ENCODE measurements at places on chromosomes 3 and 15.
A peak's percentile ranks its signal among the peaks of the same experiment; 100 is the strongest.

DNA sequence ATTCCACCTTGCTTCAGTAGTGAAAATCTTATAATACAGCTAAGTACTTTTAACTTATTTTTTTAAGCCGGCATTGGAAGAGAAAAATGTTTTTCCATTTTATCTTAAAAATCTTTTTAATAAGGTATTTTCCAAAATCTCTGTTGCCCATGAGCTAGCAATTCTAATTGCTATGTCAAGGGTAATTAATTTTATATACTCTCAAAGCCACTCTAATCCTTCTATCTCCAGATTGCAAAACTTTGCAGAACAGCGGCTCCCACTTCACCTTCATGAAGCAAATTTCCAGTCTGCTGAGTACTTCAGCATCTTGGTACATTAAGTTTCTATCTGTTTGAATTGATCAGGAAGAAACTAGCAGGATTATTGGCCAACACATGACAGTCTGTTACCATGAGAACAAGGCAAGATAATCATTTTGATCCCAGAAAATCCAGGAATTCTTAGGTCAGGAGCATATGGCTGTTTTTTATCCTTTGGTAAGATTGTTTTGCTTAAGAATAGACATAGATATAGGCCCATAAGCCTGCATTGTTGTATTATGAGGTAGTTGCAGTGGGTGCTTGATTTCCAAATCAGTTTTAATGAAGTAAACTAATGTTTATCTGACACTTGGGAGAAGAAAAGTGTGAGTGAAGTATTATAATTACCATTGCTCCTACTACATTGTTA, 6.0 kb downstream of the TIPARP start:
- no peak for DNase-seq

GRCh38 chr15:70351941-70352774, 254.4 kb upstream of the TLE3 start:
- no peak for DNase-seq

GRCh38 chr3:169278092-169278491, 385.4 kb downstream of the MECOM start:
- no peak for DNase-seq

GRCh38 chr3:62238431-62238830, 134.9 kb downstream of the FEZF2 start:
- DNase-seq: no peak

DNA sequence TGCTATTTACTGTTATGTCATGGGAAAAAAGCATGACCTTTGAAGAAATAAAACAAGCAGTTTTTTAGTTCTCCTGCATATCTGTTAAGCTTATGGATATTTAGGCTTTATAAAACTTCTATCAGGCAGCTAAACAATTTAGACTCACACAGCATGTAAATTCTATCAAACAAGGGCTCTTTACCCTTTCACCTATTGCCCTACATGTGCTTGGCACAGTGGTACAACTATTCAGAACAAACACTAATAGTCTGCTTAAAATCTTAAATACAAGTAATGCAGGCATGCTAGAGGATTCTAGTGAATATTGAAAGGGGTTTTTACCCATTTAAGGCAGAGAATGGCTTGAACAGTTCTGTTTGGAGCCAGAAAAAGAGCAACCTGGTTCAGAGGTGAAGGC, 23.4 kb upstream of the NANOGP8 start:
- DNase-seq: no peak

- DNase-seq: peak; percentile 17
Observed at GRCh38 chr3:48301800-48302166, 31.7 kb downstream of the SPINK8 start.

- no peak for DNase-seq
Observed at GRCh38 chr15:55549305-55549704, 38.8 kb downstream of the PYGO1 start.

DNA sequence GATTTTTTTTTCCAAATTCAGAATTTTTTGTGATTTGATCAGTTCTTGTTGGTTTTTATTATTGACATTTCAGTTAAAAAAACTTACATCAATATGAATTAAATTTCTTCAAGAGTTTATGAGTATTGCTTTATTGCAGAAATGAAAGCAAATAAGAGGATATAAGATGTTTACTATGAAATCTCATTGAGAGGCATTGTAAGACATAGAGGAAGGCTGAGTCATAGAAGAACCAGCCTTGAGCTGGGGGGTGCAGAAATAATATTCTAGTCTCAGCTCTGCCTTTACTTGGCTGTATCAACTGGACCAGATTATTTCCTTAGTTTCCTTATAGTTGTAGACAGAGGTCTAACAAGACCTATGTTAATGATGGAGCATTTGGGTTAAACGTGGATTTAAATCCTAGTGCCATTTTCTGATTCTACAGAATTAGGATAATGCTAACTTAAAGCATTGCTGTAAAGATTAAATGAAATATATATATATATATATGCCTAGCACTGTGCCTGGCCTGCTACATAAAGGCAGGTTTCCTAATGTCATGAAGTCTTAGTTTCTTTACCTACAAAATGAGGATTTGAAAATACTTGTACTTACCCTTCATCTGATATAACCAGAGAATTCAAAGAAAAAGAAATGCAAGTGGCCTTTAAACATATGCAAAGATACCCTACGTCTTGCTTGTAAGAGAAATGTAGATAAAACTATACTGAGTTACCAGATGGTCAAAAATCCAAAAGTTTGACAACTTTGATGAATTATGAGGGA, 7.3 kb downstream of the FAM98B start:
- no peak for DNase-seq

- DNase-seq: no peak
Observed at GRCh38 chr15:58307313-58307961, 124.4 kb upstream of the LIPC start.

All from prostate gland (tissue), 2 donors.